Osteoblast (primary cell): ENCODE measurements at places on chromosomes 16 and 17. TPM values are rescaled to one million over a fixed set of nuclear protein-coding genes. Genes with fewer than 3 reads are reported as not detected.

GRCh38 chr17:70205401-70205800, 36.1 kb downstream of the KCNJ2 start:
- no peak for DNase-seq

DNA sequence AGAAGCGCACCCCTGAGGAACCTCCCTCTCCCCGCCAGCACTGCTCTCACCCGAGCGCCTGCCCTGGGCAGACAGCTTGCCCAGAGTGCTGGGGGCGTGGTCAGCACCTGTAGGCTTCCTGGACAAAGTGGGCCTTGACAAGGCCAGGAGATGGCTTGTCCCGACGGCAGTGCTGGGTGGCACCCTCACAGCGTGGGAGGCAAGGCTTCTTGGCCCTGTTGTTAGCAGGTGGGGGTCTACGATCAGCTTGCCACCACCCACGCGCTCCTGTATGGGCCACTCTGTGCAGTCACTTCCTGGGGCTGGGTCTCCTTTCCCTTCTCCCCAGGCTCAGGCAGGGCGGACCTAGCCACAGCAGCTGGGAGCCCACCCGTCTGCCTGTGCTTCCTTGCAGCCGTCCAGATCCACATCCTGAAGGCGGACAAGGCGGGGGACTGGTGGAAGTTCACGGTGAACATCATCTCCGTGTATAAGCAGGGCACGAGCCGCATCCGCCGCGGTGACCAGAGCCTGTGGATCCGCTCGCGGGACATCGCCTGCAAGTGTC, 218.0 kb downstream of the NTN1 start:
- DNase-seq: no peak

The TRAPPC2L gene
- 43.1 and 47.7 TPM in 2 replicates for total RNA-seq

The RHBDL3 gene
- under 0.01 TPM in 2 replicates for total RNA-seq

- DNase-seq: peak; percentile 80
Observed at GRCh38 chr17:74276541-74277009, 2.5 kb downstream of the DNAI2 start.

The HOXB8 gene
- total RNA-seq: not detected in 2 replicates
